CD4-positive, CD25-positive, alpha-beta regulatory T cell (primary cell): ENCODE measurements at places on chromosomes 1 and 21. TPM values are rescaled to one million over a fixed set of nuclear protein-coding genes. Genes with fewer than 3 reads are reported as not detected.

DNA sequence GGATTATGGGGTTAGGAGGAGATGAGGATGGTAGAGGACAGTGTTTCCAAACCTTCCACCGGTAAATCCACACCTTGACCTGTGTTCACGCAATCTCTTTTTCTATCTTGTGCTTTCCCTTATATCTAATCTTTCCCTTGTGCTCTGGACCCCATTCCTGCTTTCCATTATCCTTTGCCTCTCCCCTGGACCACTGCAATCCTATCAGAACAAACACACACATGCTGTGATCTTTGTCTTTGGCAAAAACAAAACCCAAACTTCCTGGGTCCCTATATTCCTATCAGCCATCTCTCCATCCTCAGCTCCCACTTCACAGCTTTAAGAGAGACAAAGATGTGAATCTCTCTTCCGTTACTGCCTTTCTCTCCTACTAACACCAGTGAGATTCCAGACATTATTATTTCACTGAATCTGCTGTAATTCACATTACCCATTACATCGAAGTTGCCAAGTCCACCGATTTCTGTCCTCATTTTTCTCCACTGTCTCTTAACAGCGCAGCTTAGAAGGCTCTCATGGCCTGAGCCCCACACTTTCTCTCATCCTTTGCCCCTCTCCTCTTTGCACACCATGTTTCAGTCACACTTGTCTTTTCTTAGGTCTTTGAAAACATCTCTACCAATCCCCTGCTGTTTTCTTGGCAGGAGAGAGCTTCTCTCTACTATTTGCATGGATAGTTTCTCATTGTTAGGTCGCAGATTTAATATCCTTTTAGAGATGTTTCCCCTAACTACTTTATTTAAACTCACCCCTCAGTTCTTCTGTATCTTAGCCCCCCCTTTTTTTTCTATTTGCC is 230.0 kb upstream of the B3GALT2 start:
- DNase-seq, result no peak

CATSPERE gene
- total RNA-seq, result 0.49 TPM

DNA sequence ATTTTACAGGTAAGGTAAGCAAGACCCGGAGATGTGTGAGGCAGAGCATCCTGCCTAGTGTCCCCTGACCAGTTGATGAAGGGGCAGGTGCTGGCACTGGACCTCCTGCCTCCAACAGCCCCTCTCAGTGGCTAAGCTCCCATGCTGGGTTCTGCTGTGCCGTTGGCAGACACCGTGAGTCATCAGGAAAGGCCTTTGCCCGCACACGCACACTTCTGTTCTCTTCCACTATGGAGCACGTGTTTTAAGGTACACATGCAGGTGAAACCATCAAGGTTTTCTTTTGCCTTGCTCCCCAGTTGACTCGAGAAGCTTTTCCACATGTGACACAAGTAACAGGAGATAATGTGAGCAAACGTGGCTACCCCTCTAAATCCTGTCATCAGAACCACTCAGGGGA is 207.9 kb downstream of the RRAGC start:
- no peak for DNase-seq

- peak; percentile 8 for DNase-seq
Measured at GRCh38 chr1:199123615-199124014, 484.8 kb downstream of the PTPRC start.

DNA sequence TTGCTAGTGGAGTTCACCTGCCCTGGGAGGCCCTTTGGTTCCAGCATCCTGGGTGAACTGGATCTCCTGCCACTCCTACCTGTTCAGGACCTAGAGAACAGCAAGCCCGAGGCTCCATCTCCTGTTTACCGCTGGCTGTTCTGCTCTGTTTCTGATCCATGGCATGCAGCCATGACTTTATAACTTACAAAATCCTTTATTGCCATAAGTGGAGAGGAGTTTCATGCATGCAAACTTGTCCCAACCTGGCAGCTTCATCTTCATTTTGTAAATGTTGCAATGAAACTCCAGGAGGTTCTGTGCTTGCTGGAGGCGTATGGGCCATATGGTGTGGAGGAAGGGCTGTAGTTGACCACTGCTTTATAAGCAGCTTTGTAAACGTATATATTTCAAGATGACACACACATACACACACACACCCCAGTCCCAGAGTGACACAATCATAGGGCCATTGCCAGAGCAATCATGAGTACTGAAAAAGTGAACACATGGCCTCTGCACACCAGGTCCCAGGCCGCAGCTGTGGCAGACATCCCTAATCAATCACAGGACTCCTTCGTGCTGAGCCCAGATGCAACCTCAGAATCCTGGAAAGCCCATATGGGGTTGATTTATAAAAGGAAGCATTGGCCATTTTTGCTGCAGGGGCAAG is 69.0 kb downstream of the UBIAD1 start:
- DNase-seq, result no peak
